ENCODE measurements at places on chromosomes 16 and 17.

DNA sequence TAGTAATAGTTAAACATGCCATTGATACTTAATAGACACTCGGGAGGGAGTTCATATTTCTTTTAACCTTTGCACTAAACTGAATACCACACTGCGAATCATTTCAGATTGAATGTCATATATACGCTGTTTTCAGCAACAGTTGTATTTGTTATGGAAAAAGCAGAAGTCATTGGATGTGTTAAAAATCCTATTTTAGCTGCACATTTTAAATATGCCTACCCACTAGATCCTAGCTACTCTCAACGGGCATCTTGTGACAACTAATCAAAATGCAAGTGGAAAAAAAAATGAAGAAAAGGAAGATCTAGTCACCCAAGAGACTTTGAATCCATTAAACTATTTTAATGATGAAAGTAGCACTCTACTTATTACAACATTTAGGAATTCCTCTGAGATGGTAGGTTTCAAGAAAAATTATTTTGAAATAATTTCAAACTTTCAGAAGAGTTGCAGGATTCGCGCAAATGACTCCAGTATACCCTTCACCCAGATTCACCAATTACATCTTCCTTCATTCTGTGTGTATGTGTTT, 51.4 kb upstream of the MNT start:
- DNase-seq, result no peak

DNA sequence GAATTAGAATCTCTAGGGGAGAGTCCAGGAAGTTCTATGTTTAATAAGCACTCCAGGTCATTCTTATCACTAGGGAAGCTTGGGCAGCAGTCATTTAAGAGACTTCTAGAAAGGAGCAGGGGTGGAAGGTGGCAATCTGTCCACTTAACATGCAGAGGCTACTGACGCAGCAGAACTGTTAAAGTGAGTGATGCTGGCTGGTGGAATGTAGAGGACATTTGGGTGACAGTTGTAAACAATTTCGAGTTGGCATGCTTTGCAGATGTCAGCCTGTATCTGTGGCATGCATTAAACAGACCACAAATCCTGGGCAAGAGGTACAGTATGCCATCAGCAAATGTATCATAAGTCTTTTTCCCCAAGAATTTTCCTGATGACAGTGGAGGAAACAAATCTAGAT, 40.5 kb upstream of the HS3ST3A1 start:
- no peak for DNase-seq

GRCh38 chr17:64500487-64500859, 3.6 kb upstream of the POLG2 start:
- no peak for DNase-seq

DNA sequence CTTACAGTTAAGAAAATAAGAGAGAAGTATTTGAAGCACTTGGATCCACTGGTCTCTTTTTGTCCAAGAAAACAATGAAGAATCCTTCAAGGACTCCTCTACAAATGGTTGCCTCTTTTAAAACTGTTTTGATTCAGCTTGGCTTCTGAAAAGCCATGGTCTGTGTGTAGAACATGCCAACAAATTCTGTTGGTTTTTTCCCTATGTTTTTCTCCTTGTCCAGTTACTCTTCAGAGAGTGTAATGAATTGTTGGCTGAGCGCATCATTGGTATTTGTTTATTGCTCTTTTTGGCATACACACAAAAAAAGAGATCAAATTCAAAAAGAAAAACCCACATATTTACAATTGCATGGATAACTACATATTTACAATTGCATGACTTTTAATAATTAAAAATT, at the start of gene ABCA10:
ABCA10 (minus strand) TSS at position 249 of the 400 bp plus-strand sequence. CDS start 3,466 bp downstream, outside the sequence.
- no peak for DNase-seq

GRCh38 chr17:29116804-29117753, 63.1 kb downstream of the MYO18A start:
- DNase-seq, result peak; percentile 69

DNA sequence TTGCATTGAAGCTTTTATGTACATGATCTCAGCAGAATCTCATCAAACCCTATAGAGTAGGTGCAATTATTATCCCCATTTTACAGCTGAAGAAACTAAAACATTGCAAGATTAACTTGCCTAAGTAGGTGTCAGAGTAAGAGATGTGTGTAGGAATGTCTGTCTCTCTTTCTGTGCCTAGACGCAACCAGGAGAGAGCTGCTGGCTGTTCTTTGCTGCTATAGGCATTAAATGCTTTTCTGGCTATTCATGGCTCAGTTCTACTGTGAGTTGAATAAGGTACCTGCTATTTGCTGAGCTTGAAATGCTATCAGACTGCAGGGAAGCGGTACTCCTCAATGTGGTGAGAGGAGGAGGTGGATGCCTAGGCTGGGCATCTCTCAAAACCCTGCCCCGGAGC, 17.0 kb downstream of the IRX5 start:
- DNase-seq, result no peak

DNA sequence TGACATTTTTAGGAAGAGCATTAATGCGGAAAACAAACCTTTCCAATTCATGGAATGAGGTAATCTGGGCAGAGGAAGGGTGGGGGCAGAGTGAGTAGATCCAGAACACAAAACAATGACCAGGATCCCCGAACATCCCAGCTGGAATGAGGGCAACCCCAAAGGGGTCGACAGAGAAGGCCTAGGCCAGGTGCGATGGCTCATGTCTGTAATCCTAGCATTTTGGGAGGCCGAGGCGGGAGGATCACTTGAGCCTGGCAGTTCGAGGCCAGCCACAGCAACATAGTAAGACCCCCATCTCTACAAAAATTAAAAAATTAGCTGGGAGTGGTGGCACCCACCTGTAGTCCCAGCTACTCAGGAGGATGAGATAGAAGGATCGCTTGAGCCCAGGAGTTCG, 64.7 kb downstream of the ZFHX3 start:
- no peak for DNase-seq

DNA sequence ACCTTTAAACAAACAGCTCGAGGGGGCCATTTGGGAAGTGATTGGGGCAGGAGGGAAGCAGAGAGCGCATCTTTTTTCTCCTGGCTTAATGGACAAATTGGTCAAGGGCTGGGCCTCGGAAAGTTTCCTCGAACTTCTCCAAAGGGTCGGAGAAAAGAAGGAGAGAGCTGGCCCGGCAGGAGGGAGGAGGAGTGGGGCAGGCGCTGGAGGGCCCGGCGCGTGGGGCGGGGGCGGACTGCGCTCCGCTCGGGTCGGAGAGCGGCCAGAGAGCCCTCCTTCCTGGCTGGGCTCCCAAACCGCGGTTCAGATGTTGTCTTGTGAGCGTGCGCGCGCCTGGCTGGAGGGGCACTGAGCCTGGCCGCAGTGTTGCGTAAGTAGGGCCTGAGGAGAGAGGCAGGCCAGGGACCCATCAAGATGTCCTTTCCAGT, 1.2 kb downstream of the MMP2 start:
- DNase-seq, result no peak

DNA sequence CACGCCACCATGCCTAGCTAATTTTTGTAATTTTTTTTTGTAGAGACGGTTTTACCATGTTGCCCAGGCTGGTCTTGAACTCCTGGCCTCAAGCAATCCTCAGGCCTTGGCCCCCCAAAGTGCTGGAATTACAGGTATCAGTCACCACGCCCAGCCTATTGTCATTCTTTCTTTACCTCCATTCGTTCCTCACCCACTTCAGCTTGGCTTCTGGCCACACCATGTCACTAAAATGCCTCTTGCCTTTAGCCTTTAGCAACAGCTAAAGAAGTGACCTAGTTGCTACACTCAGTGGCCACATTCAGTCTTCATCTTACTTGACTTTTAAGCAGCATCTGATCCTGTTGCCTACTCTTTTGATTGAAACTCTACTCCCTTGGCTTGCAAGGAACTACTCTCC, 3.6 kb upstream of the LRRC75A start:
- DNase-seq, result no peak

DNA sequence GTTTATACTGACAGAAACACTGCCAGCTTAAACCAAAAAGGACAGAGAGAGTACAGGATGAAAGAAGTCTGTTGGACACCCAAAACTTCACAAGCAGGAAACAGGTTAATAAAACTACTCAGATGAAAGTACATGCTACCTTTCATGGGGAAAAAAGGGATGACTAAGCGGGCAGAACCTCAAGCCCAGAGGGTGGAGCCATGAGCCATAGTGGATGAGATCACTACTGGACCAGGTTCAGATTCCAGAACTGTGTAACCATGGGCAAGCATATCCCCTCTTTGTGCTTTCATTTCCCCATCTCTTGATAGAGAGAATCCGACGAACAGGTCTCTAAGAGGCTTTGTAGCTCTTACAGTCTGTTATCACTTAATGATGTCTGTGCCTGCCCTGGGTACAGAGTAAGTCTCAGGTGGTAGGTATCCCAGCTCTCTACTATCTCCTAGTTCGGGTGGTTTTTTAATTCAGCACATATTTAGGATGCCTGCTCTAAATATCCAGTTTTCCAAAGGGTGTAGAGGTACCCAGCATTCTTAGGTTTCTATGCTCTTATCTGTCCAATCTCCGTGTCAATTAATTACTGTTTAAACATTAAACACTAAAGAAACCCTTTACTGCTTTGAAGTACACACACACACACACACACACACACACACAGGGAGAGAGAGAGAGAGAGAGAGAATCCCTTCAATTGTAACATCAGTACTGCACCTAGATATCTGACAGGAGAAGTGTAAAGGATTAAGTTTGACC, 206.7 kb downstream of the ZNF423 start:
- DNase-seq, result no peak

- DNase-seq, result no peak
Measured at GRCh38 chr16:56355221-56355620, 70.1 kb downstream of the AMFR start.

DNA sequence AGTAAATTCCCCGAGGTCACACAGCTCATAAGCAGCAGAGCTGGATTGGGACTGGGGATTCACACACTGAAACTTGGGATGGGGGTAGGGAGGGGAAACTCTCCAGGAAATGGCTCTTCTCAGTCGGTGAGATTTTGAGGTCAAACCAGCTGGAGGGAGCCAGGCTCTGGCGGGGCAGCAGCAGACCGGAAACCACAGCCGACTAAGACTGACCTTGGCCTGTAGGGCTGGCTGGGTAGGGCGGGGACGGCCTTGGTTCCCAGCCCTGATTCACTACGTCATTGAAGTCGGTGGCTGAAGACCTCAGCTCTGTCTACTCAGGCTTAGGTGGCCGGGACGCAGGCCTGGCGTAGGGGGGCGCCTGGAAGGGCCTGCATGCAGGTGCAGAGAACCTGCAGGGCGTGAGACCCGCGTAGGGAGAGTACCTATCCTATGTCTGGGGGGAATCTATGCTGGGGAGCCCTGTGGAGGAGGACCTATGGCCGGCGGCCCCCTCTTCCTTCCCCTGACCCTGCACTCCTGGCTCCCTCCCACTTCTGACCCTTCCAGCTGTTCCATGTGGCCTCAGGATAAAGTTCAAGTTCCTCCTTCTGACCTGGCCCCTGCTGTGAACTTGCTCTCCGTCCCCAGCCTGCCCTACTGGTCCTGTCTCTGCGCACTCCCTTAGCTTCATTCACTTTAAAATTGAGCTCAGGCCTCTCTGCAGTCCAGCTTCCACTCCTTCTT, 11.9 kb upstream of the SLC4A1 start:
- DNase-seq, result no peak

GRCh38 chr17:82470065-82470464, 11.5 kb downstream of the NARF start:
- DNase-seq, result no peak

DNA sequence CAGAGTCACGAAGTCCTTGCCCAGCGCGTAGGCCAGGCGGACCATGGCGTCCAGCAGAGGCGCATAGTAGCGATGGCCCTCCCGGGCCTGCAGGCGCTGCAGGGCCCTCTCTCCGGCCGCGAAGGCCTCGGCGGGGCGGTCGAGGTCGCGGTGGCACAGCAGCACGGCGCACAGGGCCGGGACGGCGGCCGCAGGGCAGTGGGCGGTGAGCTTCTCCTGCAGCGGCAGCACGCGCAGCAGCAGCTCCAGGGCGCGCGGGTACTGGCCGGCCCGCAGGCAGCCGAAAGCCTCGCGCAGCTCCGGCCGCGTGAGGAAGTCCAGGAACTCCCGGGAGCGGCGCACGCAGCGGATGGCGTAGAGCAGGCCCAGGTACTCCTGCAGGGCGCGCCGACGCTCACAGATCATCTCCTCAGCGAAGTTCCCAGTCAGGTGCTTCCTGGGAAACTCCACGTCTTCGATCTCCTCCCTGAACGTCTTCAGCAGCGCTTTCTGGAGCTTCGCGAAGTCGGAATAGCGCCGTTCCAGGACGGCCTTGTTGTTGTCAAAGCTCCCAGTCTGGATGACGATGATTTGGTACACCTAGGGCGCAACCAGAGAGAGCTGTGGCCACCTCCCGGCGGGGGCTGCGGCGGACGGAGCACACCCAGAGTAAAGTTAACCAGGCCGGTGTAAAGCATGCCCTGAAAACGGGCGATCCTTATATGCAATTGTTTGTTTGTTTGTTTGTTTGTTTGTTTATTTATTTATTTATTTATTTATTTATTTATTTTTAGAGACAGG, 7.4 kb downstream of the SNX20 start:
- no peak for DNase-seq

GRCh38 chr17:12085076-12085949, 64.6 kb downstream of the MAP2K4 start:
- DNase-seq, result no peak

DNA sequence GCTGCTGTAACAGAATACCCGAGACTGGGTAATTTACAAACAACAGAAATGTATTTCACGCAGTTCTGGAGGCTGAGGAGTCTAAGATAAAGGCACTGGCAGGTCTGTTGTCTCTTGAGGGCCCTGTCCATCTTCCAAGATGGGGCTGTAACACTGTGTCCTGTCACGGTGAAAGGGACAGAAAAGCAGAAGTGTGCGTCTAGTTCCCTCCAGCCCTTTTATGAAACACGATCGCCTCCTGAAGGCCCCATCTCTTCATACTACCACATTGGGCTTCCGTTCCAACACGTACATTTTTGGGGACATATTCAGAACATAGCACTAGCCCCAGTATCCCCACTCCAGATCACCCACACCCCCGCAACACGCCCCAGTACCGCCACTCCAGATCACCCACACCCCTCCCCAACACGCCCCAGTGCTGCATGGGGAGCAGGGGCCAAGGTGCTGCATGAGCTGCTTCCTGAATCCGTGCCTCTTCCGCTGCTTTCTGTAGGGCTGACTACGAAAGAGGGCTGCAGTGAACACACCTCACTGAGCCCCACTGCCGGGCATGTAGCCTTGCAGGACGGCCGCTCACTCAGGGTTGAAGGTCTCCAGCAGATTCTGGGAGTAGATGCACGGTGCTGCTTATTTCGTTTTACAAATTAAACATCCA, 91.9 kb downstream of the RPTOR start:
- no peak for DNase-seq

GRCh38 chr17:49452201-49452600, 37.5 kb upstream of the PHB1 start:
- DNase-seq, result no peak

GRCh38 chr17:1126801-1127550, 52.8 kb downstream of the ABR start:
- DNase-seq, result no peak

GRCh38 chr17:33451221-33451620, 158.1 kb upstream of the ASIC2 start:
- no peak for DNase-seq

Measured in stimulated activated CD4-positive, alpha-beta T cell treated with anti-CD3 and anti-CD28 coated beads, Interleukin-1b, Interleukin-23, amount 100 ng/mL, for 1 hour (primary cell).